Stimulated activated CD4-positive, alpha-beta T cell treated with anti-CD3 and anti-CD28 coated beads, Interleukin-4, amount 100 ng/mL, for 4 hours (primary cell): ENCODE measurements at places on chromosomes 1 and 21.
A peak's percentile ranks its signal among the peaks of the same experiment; 100 is the strongest.

GRCh38 chr1:11800756-11801433 lies 4.9 kb downstream of the MTHFR start:
- no peak for DNase-seq

GRCh38 chr1:159882527-159882862 lies 17.5 kb downstream of the CFAP45 start:
- no peak for DNase-seq

GRCh38 chr1:55445416-55445815 lies 230.3 kb upstream of the USP24 start:
- no peak for DNase-seq

- no peak for DNase-seq
These were observed 189.4 kb downstream of the NCAM2 start for GRCh38 chr21:21187579-21187978.

GRCh38 chr1:110465814-110466380 lies 14.9 kb downstream of the PROK1 start:
- DNase-seq, result no peak

GRCh38 chr21:16476056-16476825 lies 746.5 kb downstream of the USP25 start:
- DNase-seq, result no peak

- DNase-seq, result peak; percentile 17
These were observed 76.0 kb downstream of the GFI1 start for GRCh38 chr1:92410706-92411105.

DNA sequence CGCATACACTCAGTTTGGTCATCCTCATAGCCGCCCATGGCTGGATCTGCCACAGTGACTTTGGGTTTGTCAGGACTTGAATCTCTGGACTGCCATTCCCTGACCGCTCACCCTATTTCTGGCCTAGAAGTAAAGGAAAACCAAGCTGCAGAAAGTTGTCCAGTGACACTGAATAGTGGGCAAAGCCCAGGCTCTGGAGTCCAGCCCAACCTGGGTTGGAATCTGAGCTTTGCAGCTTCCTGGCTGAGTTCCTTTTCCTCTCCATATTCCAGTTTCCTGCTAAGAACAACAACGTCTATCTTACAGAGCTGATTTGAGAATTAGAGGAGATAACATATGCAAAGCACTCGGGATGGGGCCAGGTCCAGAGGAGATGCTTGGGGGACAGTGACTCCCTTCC lies 15.6 kb upstream of the EIF4G3 start:
- DNase-seq, result no peak

DNA sequence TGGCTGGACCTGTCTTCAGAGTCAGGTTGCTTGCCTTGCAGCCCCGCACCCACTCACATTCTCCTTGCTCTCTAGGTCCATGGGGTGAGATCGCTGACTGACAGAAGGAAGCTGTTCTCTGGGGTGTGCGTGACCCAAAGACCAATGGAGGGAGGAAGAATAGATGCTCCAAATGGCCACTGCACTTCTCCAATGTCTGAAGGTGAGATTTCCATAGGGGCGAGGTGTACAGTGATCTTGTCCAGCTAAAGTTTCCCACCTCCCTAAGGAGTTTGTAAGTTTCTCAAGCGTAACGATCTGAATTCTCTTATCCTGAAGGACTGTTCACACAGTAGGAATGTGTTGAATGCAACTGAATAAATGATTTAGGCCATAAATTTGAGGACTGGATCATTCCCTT lies 211.9 kb upstream of the IRF2BP2 start:
- DNase-seq, result no peak

GRCh38 chr1:57017717-57018116 lies 51.9 kb upstream of the C8B start:
- DNase-seq, result no peak

DNA sequence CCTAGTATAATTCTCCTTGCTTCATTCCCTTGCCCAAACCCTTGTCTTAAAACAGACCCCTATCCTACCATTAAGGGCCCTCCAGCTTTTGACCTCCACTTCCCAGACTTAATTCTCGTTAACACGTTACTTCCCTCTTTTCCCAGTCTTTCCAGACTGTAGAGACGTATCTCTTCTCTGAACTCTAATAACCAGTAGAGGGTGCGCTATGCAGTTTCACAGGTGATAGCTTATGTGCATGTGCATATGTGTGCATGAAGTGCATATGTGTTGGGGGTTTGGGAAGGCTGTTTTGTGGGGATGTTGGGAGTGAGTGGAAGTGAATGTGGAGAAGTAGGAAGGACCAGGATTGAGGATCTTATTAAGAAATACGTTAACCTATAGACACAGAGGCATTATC lies 78.1 kb upstream of the CCDC190 start:
- DNase-seq, result no peak

DNA sequence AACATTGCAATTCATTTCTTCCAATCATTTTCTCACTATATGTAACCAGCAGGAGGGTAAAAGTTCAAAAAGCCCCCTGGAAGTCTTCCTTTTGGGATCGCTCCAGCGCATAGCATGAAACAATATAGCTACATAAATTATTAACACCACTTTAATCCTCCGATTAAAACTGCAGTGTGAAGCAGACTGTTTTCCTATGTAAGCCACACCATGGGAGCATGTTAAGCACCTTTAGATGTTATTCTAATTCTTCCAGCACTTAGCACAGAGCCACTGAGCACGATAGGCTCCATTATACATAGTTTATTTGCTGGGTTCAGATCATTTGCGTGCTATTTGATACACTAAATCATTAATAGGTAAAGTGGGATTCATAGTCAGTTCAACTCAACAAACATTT lies 18.4 kb upstream of the GADD45A start:
- DNase-seq, result no peak

DNA sequence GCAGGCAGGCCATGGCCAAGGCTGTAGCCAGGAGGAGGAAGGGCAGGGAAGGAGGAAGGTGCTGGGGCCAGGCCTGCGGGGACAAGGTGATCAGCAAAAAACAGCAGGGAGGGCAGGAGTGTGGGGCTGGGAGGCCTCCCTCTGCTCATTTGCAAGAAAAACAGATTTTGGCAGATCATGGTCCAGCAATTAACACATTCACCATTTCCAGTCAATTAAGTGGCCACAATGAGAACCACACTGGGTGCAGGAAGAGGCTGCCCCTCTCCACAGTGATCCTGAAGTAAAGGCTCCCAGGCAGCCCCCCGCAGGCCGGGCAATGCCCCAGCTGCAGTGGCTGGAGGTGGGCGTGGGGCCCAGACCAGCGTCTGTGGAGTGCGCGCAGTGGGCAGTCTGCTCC lies 54.6 kb downstream of the DMRTB1 start:
- DNase-seq, result no peak

GRCh38 chr1:21523297-21523813 lies 14.1 kb downstream of the ALPL start:
- DNase-seq, result no peak

DNA sequence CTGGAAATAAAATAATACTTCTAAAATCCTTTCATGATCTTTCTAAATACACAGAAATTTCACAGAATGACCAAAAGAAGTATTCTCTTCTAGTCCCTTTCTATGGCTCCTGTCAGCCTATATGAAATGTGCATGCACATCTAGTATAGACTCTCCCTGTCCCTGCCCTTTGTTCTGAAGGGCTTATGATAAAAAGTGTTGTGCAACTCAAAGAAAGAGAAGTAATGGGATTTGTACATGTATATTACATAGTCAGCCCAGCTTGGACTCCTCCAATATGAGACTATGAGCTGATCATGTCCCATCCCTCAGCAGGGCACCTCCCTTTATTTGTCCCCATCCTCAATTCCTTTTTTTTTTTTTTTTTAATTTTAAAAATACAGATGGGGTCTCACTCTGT lies 42.1 kb upstream of the LAX1 start:
- DNase-seq, result no peak

DNA sequence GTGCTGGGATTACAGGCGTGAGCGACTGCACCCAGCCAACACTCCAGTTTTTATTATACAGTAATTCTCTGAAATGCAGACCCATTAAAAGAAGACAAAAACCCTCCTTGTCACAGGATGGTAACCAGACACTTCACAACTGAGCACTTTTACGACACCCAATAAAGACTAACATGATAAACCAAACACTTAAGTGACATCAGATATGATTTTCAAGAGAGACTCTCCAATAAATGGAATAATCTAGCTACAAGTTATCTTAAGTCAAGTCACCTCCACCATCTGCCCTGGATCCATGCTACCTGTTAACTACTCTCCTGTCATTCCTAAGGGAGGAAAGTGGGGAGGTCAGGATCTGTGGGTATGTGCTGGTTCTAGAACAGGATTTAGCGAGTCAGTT lies 5.6 kb downstream of the GNG12 start:
- no peak for DNase-seq

- DNase-seq, result no peak
These were observed 6.6 kb downstream of the AJAP1 start for GRCh38 chr1:4660917-4661594.
